ENCODE measurements at places on chromosomes 7 and 10.
A peak's percentile ranks its signal among the peaks of the same experiment; 100 is the strongest.

- DNase-seq = peak; percentile 41
Measured at GRCh38 chr10:132540456-132540855, 2.9 kb downstream of the INPP5A start.

DNA sequence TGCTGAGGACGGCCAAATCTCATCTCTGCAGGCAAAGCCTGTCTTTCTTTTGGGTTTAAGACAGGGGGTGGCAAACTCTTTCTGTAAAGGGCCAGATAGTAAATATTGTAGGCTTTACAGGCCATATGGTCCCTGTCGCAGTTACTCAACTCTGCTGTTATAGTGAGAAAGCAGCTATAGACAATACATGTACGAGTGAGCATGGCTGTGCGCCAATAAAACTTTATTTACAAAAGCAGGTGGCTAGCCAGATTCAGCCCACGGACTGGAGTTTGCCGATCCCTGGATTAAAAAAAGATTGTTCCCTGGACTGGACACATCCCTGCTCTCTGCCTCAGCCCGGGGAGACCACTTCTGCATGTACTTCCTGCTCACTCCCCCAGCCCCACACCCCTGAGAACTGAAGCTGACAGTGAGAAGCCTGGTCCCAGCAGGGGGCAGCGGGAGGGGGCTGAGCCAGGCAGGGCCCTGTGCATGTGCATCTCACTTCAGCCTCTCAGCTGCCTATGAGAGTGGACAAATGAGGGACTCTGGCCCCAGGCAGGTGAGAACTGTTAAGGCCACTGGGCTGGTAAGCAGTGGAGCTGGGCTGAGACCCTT, 392.4 kb downstream of the PLXNA4 start:
- DNase-seq = no peak

GRCh38 chr7:107931740-107932515, 40.9 kb downstream of the DLD start:
- DNase-seq = no peak

DNA sequence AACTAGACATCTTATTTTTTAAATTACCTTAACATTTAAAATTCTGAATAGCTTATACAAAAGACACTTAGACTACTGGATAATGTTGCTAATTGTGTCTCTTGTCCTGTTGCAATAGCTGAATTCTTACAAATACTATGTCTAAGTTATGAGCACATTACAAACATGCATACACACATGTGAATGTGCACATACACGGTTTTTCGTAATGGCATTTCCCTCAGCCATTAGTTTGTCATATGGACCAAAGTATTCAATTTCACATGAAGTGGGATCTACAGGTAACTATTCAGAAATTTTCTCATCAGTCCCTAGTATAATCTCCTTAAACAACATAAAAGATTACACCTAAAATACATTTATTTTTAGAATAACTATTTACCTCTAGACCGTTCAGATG, 178.6 kb upstream of the BET1 start:
- no peak for DNase-seq

- no peak for DNase-seq
Measured at GRCh38 chr7:79732535-79732934, 279.1 kb upstream of the MAGI2 start.

DNA sequence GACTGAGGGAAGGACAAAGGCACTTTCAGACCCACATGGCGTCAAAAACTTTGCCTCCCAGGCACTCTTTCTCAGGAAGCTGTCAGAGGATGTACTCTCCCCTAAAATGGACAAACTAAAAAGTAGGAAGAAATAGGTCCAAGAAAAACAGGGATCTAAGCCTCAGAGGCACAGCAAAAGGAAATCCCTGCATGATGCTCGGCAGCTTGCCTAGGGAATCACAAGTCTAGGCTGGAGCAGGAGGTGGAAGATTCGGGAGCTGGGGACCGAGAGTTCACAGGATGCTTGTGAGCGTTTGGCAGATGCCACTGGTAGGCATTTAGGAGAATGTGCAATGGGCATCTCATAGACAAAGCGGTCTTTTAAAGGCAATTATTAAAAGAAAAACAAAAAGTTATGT, 60.8 kb downstream of the ATXN7L1 start:
- DNase-seq = no peak

DNA sequence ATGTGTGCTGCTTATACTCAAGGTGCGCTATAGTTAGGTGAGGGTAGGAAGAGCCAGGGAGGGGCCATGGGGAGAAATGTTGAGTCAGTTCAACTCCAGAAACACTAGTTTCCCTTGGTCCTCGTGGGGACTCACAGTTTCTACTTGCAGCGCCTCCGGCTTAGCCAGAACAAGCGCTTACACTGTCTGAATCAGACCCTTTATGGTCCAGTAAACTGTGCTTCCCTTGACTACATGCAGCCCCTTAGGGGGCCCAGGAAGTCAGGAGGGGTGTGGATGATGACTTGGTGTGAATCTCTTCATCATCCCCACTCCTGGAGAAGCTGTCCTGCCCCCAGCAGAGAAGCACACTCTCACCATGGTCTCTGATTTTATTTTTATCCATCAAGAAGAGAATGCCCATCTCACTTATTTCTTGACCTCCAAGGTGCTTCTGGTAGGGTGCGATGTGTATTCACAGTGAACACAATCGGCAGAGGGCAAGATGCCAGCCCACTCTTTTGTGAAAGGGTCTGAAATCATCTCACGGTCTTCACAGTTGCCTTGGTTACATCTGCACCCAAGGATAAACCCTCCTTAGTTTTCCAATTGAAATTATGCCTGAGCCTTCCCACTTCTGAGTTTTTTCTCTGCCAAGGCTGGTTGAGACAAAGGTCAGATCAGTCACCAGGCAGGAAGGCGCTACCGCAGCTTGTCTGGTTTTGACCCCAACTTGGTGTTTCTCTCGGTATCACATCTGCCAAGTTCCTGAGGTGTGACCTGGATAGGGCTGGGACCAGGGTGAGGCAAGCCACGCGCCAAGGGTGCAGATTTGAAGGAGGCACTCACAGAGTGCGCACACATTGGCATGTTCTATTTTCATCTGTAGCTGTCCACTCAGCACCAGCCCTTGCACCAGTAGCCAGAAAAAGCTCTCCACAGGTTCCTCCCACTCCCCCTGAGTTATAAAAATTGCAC, 62.7 kb upstream of the LRRC4 start:
- no peak for DNase-seq

- DNase-seq = no peak
Measured at GRCh38 chr7:117386110-117386706, 41.1 kb downstream of the ASZ1 start.

- no peak for DNase-seq
Measured at GRCh38 chr10:28914701-28915100, 237.4 kb downstream of the BAMBI start.

GRCh38 chr7:5838761-5839500, 41.7 kb upstream of the OCM start:
- no peak for DNase-seq

Data from RWPE2 (cell line).